ENCODE measurements at places on chromosomes 1 and 21. TPM values are rescaled to one million over a fixed set of nuclear protein-coding genes. Genes with fewer than 3 reads are reported as not detected.
A peak's percentile ranks its signal among the peaks of the same experiment; 100 is the strongest.

The KLF17 gene
- not detected for total RNA-seq

GRCh38 chr1:170932236-170932635, 3.1 kb upstream of the MROH9 start:
- DNase-seq: no peak

- no peak for DNase-seq
These were observed 856.6 kb downstream of the PLA2G4A start for GRCh38 chr1:187685333-187685732.

The AKT3 gene
- 55.8 TPM for total RNA-seq

The DVL1 gene
- total RNA-seq: 52.1 TPM

GRCh38 chr21:32088471-32088870, 190.4 kb downstream of the MIS18A start:
- no peak for DNase-seq

The MYOG gene
- total RNA-seq: not detected

The PHACTR4 gene
- 23.8 TPM for total RNA-seq

The FNDC5 gene
- total RNA-seq: 0.96 TPM

- DNase-seq: no peak
These were observed 331.6 kb downstream of the SRGAP2C start for GRCh38 chr1:121516234-121516967.

DNA sequence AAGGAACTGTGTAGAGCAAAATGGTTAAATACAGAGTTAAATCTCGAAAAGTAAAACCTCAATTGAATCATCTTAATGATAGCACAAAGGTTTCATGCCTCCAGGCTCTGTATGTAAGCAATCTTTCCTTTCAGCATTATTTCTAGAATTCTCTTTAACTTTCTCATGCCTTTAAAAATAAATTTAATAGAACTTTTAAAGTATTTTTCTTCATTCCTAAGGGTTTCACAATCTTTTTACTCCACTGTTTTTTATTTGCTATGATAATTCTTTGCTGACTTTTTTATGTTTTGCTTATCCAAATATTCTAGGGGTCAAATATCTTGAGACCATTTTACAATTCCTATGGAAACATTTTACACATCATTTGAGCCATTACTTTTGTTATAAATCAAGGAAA, 288.0 kb downstream of the BACH1 start:
- DNase-seq: no peak

DNA sequence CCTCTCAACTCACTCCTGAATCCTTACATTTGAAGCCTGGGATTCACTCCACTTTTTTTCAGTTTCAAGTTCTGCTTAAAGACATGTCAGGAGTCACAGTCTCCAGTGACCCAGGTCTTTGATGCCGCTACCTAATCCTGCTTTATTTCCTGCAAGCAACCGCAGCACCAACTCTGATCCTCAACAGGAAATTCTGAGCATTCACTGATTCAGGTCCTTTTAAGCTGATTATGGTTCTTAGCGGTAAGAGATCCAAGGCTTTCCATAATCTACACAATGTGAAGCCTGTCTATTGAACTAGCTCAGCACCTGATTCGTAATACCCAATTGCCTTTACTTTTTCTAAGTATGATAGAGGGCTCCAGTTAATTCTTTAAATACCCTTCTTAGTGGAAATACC, 43.7 kb upstream of the PIGC start:
- DNase-seq: no peak

DNA sequence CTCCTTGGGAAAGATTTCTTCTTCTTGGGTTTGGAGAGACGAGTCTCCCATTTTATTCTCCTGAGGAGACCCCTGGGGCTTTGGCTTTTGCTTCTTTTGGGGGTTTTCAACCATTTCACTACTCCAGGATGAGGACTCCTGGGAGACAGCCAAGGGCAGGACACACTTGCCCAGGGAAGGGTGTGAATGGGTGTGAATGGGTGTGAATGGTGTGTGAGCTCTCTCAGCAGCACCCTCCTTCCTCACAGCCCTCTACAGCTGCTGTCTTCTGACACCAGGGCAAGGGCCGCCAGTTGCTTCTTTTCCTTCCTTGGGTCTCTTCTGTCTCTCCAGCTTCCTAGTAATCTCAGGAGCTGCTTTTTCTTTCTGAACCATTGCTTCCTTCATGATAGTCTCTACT, 24.2 kb downstream of the KIF17 start:
- no peak for DNase-seq

The OR10K1 gene
- not detected for total RNA-seq

DNA sequence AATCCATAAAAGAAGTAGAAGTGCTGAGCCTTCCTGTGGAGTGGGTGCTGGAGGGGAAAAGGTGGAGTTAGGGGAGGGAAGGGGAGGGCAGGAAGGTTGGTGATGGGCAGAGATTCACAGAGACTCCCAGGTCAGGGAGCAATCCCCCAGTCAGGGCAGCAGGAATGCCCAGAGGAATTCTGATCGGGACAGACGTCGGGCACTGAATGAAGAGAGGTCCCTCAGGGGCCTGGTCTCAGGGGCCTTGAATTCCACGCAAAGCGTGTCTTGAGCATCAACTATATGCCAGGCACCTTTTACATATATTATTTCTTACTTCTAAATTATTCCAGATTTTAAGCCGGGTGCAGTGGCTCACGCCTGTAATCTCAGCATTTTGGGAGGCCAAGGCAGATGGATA, 7.2 kb upstream of the PADI1 start:
- peak; percentile 72 for DNase-seq

Data from mesenteric fat pad (tissue), 1 donor.